ENCODE measurements at places on chromosomes 4 and X.
A peak's percentile ranks its signal among the peaks of the same experiment; 100 is the strongest.

DNA sequence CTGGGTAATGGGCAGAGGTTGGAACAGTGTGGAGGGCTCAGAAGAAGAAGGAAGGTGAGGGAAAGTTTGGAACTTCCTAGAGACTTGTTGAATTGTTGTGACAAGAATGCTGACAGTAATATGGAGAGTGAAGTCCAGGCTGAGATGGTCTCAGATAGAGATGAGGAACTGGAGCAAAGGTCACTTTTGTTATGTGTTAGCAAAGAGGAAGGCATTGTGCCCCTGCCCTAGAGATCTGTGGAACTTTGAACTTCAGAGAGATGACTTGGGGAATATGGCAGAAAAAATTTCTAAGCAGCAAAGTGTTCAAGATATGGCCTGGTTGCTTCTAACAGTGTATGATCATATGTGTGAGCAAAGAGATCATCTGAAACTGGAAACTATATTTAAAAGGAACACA is 37.9 kb upstream of the MSX1 start:
- no peak for DNase-seq

GRCh38 chr4:46506876-46507275 is 116.9 kb upstream of the GABRA2 start:
- peak; percentile 50 for DNase-seq

DNA sequence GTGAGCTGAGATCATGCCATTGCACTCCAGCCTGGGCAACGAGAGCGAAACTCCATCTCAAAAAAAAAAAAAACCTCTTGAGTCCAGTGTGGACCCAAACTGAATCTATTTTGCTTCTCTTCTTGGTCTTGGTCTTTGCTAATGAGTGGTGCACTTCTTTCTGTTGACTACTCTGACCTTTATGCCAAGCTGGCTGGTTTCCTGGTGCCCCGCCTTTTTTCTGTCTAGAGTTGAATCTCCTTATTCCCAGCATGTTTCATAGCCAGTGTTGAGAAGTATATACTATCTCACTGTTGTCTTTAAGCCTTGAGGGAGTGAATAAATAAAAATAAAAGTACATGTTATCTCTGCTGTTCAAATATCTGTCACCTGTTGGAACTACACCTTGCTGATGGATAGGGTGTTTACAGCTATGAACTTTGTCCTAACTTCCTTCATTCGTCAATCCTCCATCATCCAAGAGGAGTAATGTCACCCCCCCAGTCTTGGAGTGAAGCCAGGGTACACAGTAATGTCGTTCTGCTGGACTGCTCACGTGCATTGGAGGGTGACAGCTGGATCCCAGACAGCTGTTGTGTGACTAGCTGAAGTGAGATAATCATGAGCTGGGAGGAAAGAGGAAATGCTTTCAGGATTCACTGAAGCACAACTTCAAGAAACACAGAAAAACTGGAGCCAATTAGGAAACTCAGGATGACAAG is 99.3 kb upstream of the PRKG2 start:
- no peak for DNase-seq

GRCh38 chr4:19438233-19438632 is 813.5 kb upstream of the SLIT2 start:
- peak; percentile 22 for DNase-seq

GRCh38 chr4:81631958-81632441 is 160.3 kb upstream of the RASGEF1B start:
- DNase-seq: no peak

Data from amniotic epithelial cell (primary cell).